ENCODE measurements at places on chromosomes 1 and 21. TPM values are rescaled to one million over a fixed set of nuclear protein-coding genes. Genes with fewer than 3 reads are reported as not detected.
A peak's percentile ranks its signal among the peaks of the same experiment; 100 is the strongest.

APOBEC4 gene
- not detected for total RNA-seq

ZNF695 gene
- 7.9 TPM for total RNA-seq

CRYAA gene
- not detected for total RNA-seq

DNAI4 gene
- total RNA-seq = 0.78 TPM

ITSN1 gene
- total RNA-seq = 89.1 TPM

CTSE gene
- total RNA-seq = not detected

KLHDC9 gene
- 10.9 TPM for total RNA-seq

FCRL5 gene
- not detected for total RNA-seq

OR2T29 gene
- total RNA-seq = not detected

CD2 gene
- total RNA-seq = not detected

ITLN1 gene
- total RNA-seq = not detected

VSIG8 gene
- not detected for total RNA-seq

MXRA8 gene
- total RNA-seq = 7.7 TPM

GRCh38 chr1:67298762-67299161 is 8.9 kb upstream of the IL12RB2 start:
- no peak overlapping the region for H3K27ac ChIP-seq
- H3K27me3 ChIP-seq = no peaks in the 10 kb centered on the region
- DNase-seq = no peak
- no peak overlapping the region for H3K4me3 ChIP-seq
- H3K4me1 ChIP-seq = no peaks in the 10 kb centered on the region

DNA sequence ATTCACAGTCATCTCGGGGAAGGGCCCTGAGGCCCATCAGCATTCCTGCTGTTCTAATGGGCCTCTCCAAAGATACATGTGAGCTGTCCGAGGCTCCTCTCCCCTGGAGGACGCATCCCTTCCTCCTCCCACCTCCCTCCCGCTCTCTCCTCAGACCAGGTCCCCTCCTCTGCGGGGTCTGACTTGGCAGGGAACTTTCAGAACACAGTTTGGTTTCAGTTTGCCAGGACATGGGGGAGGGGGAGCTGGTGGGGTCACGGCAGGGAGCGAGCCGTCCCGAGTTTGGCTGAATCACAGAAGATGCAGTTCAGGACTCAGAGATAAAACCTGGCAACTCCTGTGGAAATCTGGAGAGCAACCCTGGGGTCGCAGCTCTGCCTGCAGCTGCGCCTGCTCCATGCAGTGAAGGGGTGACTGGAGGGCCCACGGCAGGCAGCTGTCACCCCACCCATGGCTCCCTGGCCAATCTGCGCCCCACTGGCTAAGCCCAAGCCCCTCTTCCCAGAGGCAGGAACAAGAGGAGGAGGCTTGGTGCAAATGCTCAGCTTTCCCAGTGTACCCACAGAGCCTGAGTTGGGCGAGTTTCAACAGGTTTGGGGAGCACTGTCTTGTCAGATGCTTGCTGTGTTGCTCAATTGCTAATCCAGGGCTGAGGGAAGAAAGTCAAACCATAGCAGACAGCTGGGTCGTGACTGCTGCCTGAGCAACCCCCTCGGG is 5.7 kb downstream of the WNT4 start:
- H3K27ac ChIP-seq = no peak overlapping the region
- peaks cover 7% of the 10 kb centered on the region for H3K4me1 ChIP-seq
- peaks cover 19% of the 10 kb centered on the region for H3K27me3 ChIP-seq
- no peaks in the 10 kb centered on the region for H3K36me3 ChIP-seq

GRCh38 chr1:31939484-31940329 is 1.5 kb upstream of the PTP4A2 start:
- peak; percentile 50 for DNase-seq
- H3K36me3 ChIP-seq = no peaks in the 10 kb centered on the region
- peaks cover 23% of the 10 kb centered on the region for H3K4me1 ChIP-seq
- H3K4me3 ChIP-seq = no peak overlapping the region
- no peak overlapping the region for H3K27ac ChIP-seq

DNA sequence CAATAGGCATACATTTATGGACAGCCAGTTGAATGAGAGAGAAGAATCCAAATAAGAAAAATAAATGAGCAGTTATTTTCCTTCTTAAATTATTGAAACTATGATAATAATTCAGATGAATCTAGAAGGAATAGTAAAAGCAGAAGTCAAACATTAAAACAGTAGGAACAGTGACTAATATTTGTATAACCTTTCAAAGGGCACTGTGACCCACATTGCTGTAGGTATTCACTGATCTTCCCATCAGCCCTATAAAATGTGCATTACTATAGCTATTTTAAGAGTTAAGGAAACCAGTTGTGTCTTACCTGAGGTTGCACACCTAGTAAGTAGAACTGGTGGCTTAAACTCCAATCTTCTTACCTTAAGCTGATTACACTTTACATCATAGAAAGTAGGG is 102.8 kb upstream of the ARTN start:
- no peak for DNase-seq
- no peaks in the 10 kb centered on the region for H3K36me3 ChIP-seq
- H3K4me3 ChIP-seq = no peak overlapping the region
- H3K27ac ChIP-seq = no peak overlapping the region
- peaks cover 3% of the 10 kb centered on the region for H3K27me3 ChIP-seq
- peaks cover 8% of the 10 kb centered on the region for H3K4me1 ChIP-seq

DNA sequence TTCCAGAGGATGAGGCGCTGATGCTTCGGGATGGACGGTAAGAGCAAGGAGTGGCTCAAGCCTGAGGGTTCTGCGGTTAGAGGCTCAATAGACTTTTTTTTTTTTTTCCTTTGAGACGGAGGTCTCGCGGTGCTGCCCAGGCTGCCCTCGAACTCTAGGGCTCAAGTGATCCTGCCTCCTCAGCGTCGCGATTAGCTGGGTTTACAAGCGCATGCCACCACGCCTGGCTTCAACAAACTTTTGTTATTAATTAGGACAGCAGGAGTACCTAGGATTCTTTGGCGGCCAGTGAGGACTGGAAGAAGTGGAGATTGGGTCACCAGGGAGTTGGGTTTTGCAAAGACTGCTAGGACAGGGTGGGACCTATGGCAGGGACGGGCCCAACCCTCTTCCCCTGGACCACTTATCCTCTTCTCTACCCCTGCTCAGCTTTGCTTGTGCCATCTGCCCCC is 587 bp downstream of the SCNM1 start:
- H3K36me3 ChIP-seq = no peaks in the 10 kb centered on the region
- peaks cover 7% of the 10 kb centered on the region for H3K27me3 ChIP-seq
- no peak for DNase-seq
- H3K4me3 ChIP-seq = peak overlapping the region; percentile 99
- H3K27ac ChIP-seq = peak overlapping the region; percentile 96

DNA sequence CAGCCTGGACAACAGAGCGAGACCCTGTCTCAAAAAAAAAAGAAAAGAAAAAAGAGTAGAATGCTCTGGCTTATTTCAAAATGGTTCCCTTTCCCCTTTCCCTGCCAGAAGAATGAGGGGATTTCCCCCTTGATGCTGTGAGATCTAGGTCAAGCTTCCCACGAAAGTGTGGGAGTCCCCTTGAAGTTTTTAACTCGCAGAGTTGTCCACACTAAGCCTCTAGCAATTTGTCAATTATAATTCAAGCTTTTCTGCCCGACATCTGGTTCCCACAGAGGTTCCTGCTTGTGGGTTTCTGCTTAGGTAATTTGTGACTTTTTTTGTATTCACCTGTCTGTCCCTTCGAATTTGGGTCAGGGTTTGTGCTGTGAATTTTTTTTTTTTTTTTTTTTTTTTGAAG is 62.8 kb downstream of the ZFYVE9 start:
- H3K4me3 ChIP-seq = no peak overlapping the region
- no peaks in the 10 kb centered on the region for H3K27me3 ChIP-seq
- H3K36me3 ChIP-seq = peaks cover 9% of the 10 kb centered on the region
- no peak for DNase-seq
- H3K4me1 ChIP-seq = no peaks in the 10 kb centered on the region

DNA sequence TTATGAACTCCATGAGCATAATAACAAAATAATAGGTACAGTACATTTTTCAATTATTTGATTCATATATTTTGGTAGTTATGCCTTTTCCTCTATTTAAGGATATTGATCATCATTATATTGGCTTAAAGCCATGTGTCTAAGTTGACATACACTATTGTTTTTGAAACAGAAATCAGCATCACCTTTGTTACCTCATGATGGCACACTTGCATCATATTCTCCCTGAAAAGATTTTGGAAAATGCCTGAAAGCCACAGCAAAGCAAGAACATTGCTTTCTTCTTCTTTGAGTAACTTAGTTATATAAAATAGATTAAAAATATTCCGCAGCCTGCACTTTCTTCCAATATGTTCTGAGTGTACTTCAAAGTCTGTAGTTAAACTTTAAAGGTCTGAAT is 33.3 kb downstream of the TMPRSS15 start:
- H3K27me3 ChIP-seq = no peaks in the 10 kb centered on the region
- DNase-seq = no peak
- no peak overlapping the region for H3K4me3 ChIP-seq
- H3K36me3 ChIP-seq = no peaks in the 10 kb centered on the region

DNA sequence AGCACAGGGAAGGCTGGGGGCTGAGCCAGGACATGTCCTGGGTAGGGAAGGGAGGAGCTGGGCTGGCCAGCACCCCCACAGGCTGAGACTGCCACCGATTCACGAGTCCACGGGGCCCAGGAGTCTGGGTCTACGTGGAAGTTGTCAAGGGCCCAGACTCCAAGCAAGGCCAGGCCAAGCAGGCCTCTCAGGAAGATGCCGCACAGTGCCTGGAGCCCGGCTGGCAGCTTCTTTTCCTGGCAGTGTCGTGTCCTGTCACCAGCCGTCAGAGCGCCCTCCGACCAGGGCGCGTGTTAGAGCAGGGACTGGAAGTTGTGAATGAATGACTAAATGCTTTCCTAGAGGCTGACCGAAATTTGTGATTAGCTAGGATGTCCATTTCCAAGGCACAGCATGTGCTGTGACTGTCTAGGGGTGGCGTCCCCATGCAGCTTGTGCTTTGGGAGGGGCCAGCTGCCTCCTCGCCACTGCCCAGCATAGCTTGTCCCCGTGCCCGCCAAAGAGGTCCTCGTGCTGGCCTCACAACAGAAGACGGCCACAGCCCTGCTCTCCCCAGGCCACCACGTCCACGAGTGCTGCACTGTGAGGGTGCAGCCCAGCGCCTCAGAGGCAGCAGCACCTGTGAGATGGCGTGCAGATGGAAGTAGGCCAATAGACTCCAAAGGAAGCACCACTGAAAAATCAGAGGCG is 147.4 kb upstream of the COL6A1 start:
- H3K4me3 ChIP-seq = no peak overlapping the region
- no peak for DNase-seq
- H3K27me3 ChIP-seq = peaks cover 9% of the 10 kb centered on the region

- no peak overlapping the region for H3K4me3 ChIP-seq
- DNase-seq = no peak
- H3K36me3 ChIP-seq = no peaks in the 10 kb centered on the region
- peaks cover 5% of the 10 kb centered on the region for H3K27me3 ChIP-seq
- no peak overlapping the region for H3K27ac ChIP-seq
- peaks cover 5% of the 10 kb centered on the region for H3K4me1 ChIP-seq
Observed at GRCh38 chr1:243903895-243904294, 53.9 kb upstream of the AKT3 start.

- H3K4me1 ChIP-seq = no peaks in the 10 kb centered on the region
- H3K27me3 ChIP-seq = no peaks in the 10 kb centered on the region
- H3K36me3 ChIP-seq = no peaks in the 10 kb centered on the region
Observed at GRCh38 chr1:78619032-78619431, 1.2 kb upstream of the IFI44L start.

DNA sequence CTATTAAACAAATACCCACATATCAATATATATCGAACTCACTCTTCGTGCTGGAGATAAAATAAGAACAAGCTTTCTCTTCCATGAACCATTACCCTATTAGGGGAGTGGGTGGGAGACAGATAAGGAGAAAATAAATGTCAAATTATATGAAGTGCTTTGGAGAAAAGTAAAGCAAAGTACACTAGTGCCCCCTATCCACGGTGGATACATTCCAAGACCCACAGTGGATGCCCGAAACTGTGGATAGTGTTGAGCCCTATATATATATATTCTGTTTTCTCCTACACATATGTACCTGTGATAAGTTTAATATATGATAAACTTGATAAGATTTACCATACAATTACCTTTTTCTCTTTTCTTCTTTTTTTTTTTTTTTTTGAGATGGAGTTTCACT is 54.6 kb downstream of the FH start:
- no peak overlapping the region for H3K4me3 ChIP-seq
- no peak overlapping the region for H3K27ac ChIP-seq
- peaks cover 21% of the 10 kb centered on the region for H3K4me1 ChIP-seq
- DNase-seq = no peak
- peaks cover 4% of the 10 kb centered on the region for H3K27me3 ChIP-seq
- peaks cover 10% of the 10 kb centered on the region for H3K36me3 ChIP-seq

DNA sequence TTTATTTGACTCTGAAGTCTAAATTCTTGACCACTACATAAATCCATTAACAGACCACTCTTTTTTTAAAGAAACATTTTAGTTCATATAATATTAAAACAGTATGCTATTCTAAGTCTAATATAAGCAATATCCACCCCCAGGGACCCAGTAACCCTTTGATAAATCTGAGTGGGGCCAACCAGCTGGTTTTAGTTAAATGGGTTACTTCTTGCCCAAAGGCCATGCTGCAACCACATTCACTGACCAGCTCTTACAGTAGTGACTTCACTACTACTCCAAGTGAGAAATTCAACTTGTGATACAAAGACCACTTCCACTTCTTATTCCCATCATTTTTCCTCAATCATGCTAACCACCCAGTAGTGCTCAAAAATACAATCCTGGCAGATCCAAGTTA is 20.5 kb downstream of the FUBP1 start:
- no peak overlapping the region for H3K4me3 ChIP-seq
- no peaks in the 10 kb centered on the region for H3K4me1 ChIP-seq
- H3K27ac ChIP-seq = no peak overlapping the region
- H3K27me3 ChIP-seq = no peaks in the 10 kb centered on the region

DNA sequence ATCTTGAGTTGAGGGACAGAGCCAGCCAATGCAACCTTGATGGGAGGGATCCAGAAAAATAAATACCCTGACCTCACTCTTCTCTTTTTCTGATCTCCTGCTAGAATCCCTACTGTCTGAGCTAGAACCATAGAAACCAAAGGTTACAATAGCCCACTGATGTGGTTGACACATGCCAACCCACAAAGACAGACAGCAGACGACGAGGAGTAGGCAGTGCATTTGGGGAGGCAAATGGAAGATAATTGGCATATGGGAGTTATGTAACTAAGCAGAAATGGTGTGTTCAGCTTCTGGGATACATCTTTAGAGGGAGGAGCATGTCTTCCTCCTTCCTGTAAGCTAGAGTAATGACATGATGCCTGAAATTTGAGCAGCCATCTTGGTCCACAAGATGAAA is 171.7 kb upstream of the FGGY start:
- H3K27me3 ChIP-seq = peaks cover 2% of the 10 kb centered on the region
- DNase-seq = no peak
- H3K4me1 ChIP-seq = no peaks in the 10 kb centered on the region
- H3K27ac ChIP-seq = no peak overlapping the region

DNA sequence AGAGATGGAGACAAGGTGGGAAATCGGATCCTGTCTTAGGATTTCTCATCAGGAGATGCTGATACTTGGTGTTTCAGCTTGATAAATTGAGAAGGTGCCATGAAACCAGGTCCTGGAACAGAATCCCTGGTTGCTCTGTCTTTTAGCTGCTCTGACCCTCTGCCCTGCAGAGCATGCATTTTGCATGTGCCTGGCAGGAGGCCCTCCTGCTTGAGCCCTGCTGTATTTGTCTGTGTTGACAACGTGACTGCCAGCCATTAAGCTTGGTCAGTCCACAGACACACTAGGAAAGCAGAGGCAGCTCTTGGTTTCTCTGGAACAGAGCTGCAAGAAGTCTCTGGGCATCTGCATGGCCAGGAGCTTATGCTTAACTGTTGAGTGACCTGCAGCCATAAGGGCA is 2.5 kb downstream of the SLC25A44 start:
- peaks cover 16% of the 10 kb centered on the region for H3K4me1 ChIP-seq
- H3K27ac ChIP-seq = no peak overlapping the region
- peaks cover 4% of the 10 kb centered on the region for H3K27me3 ChIP-seq
- DNase-seq = no peak
- no peak overlapping the region for H3K4me3 ChIP-seq

Measured in glutamatergic neuron (in vitro differentiated cells).